ENCODE measurements at places on chromosomes 2 and 18.
A peak's percentile ranks its signal among the peaks of the same experiment; 100 is the strongest.

GRCh38 chr2:108587621-108588020, 53.4 kb downstream of the LIMS1 start:
- DNase-seq = peak; percentile 31

GRCh38 chr18:46591783-46592391, 65.1 kb downstream of the LOXHD1 start:
- no peak for DNase-seq

GRCh38 chr2:197292619-197293018, 18.0 kb downstream of the ANKRD44 start:
- DNase-seq = no peak

DNA sequence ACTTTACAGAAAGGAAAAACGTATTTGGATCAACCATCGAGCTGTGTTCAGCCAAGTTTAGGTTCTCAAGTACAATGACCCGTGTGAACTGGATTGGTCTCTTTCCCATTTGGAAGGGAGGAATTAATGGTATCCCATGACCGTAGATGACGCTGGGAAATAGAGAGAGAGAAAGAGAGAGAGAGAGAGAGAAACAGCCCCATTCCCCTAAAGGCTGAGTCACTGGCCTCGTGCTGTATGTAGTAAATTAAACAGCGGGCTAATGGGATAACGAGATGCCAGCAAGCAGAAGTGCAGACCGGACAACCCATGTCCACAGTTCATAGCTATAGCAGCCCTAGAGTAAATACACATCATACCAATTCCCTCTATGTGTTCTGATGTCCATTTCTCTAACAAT, 99.6 kb downstream of the BCL11A start:
- DNase-seq = no peak

- DNase-seq = no peak
Measured at GRCh38 chr2:101675512-101675911, 22.0 kb upstream of the MAP4K4 start.
